ENCODE measurements at places on chromosomes 7 and 10. TPM values are rescaled to one million over a fixed set of nuclear protein-coding genes. Genes with fewer than 3 reads are reported as not detected.

Gene AGMO
- 8.3 TPM for total RNA-seq

Gene PLEKHS1
- 0.75 TPM for total RNA-seq

Gene SLC12A9
- 76.1 TPM for total RNA-seq

Gene TSPAN33
- 16.2 TPM for total RNA-seq

Gene GDF2
- not detected for total RNA-seq

Gene ADRA2A
- 346 TPM for total RNA-seq

Gene SLC25A40
- total RNA-seq: 19.5 TPM

Gene MRLN
- not detected for total RNA-seq

Gene NOS3
- 12.6 TPM for total RNA-seq

Gene KCP
- 5.2 TPM for total RNA-seq

Gene CYP3A5
- 223 TPM for total RNA-seq

Gene MYO1G
- 6.0 TPM for total RNA-seq

Gene LEP
- not detected for total RNA-seq

Gene FGL2
- 42.3 TPM for total RNA-seq

Gene OR2A5
- not detected for total RNA-seq

Gene SH2D4B
- total RNA-seq: not detected

Gene VSIR
- total RNA-seq: 83.9 TPM

Gene TRIM50
- 1.3 TPM for total RNA-seq

Gene INA
- 0.40 TPM for total RNA-seq

Gene BMPER
- total RNA-seq: 5.0 TPM
